NCI-H2029 treated with DMSO at 0.1 percent for 48 hours (cell line): ENCODE measurements at places on chromosomes 5 and 9.
A peak's percentile ranks its signal among the peaks of the same experiment; 100 is the strongest.

GRCh38 chr9:132341177-132341840 lies 13.5 kb downstream of the SETX start:
- no peak for DNase-seq

DNA sequence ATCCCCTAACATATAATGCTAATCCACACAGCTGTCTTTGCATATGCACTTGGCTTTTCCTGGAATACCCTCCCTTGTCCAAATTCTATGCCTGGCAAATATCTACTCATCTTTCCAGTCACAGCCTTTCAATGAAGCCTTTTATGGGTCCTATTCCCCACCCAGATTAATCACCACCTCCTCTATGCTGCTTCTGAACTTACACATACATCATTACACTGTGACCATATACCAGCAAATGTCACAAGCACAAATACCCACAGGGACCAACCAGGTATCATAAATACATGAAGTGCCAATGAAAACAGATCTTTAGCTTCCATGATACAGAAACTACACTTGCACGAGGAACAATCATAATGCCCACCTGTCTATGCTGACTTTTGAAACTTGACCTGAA lies 22.3 kb downstream of the LPAR1 start:
- peak; percentile 79 for DNase-seq

DNA sequence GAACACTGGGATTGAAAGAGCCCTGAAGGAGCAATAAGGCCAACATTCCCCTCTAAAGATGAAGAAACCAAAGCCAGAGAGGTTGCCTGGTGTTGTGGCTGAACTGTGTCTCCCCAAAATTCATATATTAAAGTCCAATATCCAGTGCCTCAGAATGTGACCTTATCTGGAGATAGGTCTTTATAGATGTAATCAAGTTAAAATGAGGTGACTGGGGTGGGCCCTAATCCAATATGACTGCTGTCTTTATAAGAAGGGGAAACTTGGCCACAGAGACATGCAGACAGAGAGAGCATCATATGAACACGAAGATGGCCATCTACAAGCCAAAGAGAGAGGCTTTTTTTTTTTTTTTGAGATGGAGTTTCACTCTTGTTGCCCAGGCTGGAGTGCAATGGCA lies 66.9 kb upstream of the PLPP1 start:
- DNase-seq, result no peak

GRCh38 chr5:35212122-35212982 lies 17.9 kb downstream of the PRLR start:
- no peak for DNase-seq
